ENCODE measurements at places on chromosomes 4 and X.
A peak's percentile ranks its signal among the peaks of the same experiment; 100 is the strongest.

- no peak for ATAC-seq
Observed at GRCh38 chrX:23822397-23822796, 39.4 kb downstream of the SAT1 start.

DNA sequence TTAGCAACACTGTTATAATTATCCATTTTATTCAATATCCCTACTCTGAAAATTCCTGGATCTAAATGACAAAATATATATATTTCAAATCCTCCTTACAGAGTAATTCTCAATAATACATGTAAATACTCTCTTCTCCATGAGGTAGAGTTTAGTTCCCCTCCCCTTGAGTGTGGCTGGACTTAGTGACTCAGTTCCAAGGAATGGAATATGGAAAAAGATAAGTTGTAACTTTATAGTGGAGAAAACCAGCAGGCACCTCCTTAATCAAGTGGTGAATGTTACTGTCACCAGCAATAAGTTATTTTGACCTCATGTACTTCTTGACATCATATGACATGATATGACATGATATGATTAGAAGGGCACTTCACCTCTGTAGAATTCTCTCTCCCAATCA is 302.0 kb downstream of the RAB28 start:
- no peak for ATAC-seq

DNA sequence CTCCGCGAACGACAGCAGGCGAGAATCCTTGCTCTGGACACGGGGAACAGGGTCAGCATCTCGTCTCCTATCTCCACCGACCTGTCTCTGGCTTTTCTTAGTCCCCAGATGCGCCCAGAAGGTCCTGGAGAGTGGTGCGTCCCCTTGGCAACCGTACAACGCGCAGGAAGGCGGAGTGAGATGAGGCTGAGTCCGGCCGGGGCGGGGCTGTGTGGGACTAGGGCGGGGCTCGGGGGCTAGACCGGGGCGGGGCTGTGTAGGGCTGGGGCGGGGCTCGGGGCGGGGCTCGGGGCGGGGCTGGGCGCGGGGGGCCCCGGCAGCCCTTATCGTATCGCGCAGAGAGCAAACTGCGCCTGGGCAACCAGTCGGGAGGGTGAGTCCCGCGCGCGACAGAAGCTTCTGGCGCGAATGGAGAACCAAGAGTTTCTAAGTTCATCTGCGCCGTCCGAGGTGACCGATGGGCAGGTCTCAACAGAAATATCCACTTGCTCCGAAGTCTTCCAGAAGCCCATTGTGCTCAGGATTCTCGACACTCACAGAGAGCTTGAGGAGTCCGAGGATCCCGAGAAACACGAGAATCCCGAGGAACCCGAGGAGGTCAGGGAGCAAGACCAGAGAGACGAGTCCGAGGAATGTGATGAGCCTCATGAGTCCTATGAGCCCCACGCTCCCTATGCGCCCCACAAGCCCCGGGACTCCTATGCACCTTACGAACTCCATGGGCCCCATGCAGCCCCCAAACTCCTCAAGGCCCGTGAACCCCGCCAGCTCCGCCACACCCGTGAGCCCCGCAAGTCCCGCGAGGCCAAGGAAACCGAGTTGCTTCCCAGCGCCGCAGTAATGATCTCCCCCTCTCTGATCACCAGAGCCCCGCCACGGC is 24.9 kb downstream of the ARL9 start:
- ATAC-seq: peak; percentile 96

DNA sequence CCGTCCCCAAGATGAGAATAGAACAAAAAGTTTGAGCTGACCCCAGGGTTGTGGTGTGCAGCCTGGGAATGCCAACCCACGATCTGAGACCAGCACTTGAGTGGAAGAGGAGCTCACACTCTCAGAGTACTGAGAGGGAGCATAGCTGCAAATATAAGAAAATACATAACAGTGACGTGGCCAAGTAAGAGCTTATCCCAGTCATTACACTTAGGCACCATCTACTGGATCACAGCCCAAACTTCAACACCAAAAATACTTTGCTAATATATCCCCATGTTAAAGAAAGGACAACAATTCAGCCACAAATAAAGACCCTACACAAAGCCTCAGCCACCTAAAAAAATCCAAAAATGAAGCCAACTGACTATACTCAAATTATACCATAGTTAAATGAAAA is 33.3 kb upstream of the CXCL6 start:
- no peak for ATAC-seq

DNA sequence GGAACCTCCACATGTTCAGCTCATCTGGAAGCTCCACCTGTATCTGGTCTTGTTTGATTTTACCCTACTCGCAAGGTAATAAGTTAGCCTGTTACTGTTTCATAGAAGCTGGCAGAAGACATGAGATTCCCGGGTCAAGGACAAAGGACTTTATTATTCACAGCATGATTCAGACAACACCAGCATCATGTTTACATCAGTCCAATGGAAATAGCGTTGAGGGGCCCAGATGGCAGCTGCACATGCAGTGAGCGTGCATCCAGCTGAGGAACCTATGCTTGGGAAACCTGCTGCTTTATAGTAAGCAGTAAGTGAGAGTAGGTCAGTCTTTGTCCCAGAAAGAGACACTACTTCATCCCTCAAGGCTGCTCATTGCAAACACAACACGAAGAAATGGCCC is 19.8 kb downstream of the TSPAN5 start:
- no peak for ATAC-seq

GRCh38 chr4:145736241-145736831 is 56.4 kb downstream of the C4orf51 start:
- peak; percentile 19 for ATAC-seq

- no peak for ATAC-seq
Observed at GRCh38 chrX:49212861-49213260, 12.9 kb upstream of the SYP start.

DNA sequence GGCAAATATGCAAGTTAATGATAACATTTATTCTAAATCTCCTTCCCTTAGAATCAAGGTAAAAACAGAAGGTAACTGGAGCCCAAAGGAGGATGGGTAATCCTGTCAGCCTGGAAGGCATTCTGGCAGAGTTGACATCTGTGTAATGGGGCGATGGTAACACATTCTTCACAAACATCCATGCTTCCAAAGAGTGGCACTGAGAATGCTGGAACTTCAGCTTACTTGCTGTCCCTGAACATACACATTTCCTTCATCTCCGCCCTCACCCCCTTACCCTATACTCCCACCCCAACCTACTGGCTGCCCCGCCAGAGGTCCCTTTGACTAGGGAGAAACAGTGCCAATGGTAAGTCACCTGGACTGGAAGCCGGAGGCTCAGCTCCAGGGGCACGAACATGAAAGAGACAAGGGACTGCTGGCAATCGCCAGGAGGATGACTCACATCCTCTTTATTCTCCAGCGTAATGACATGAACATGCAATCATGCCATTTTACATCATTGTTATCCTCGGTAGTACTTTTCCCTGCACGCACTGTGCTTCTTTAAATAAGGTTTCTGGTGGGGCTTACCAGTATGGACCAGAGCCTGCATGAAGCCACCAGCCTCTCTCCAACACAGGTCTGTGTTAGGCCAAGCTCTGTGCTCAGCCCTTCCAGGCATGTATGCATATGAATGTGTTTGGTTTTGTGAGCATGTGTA is 694.2 kb upstream of the TENM3 start:
- ATAC-seq: no peak

DNA sequence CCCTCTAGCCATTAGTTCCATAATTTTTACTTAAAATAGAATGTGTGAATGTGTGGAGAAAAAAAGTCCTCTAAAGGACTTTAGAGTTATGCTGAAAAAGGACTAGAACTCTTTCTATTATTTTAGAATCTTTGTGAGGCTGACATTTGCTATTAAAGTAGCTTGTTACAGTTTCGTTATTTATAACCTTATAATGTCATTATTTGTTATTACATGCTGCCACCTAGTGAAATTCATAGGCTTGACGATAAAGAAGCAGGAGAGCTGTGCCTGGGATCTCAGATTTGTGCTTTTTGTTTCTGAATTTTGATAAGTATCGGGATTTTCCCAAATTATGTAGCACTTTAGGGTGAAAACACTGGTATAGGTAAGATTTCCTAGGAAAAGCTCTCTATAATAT is 38.5 kb upstream of the TAPT1 start:
- ATAC-seq: no peak

- ATAC-seq: no peak
Observed at GRCh38 chr4:2074588-2074987, 15.5 kb downstream of the NAT8L start.

DNA sequence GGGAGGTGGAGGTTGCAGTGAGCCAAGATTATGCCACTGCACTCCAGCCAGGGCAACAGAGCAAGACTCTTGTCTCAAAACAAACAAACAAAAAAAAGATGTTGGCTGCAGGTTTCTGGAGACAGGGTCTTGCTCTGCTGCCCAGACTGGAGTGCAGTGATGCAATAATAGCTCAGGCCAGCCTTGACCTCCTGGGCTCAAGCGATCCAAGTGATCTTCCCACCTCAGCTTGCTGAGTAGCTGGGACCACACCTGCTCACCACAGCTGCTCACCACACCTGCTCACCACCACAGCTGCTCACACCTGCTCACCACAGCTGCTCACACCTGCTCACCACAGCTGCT is 29.9 kb upstream of the CPLX1 start:
- no peak for ATAC-seq

- no peak for ATAC-seq
Observed at GRCh38 chr4:13872155-13872554, 244.6 kb upstream of the BOD1L1 start.

- ATAC-seq: no peak
Observed at GRCh38 chrX:103889216-103889615, 57.2 kb upstream of the RAB9B start.

DNA sequence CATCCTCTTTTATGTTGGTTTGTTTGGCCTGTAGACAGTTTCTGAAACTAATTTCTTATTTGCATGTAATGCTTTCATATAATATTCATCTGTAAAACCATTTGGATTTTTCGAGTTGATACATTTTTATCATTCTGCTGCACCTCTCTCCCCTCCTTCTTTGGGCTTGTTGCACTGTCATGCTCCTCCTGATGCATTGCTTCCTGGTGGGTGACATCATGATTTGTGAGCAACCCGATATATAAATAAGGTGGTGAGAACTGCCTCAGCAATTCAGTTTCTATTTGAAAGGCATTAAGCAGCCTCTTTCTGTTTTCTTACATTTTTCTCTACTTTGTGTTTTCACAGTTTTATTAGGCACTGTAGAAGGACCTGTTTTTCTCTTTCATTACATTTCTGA is 515.7 kb downstream of the RPA4 start:
- no peak for ATAC-seq

GRCh38 chr4:77911842-77912450 is 49.3 kb downstream of the MRPL1 start:
- no peak for ATAC-seq

DNA sequence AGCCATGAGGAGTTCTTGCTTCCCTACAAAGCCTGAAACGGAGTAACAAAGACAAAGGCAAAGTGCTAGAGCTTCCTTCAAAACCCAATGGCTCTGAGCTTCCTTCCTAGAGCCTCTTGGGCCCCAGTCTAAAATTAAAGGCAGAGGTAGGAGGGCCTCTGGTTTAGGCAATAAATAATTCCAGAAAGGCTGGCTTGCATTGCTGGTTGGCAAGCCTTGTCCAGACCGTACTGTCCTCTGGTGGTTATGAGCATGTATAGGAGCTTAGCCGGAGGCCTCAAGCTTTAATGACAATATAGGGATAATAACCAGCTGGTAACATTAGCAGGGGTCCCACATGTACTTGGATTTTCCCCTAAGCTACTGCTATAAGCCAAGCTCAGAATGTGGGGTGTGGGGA is 237.3 kb downstream of the AR start:
- ATAC-seq: peak; percentile 53

DNA sequence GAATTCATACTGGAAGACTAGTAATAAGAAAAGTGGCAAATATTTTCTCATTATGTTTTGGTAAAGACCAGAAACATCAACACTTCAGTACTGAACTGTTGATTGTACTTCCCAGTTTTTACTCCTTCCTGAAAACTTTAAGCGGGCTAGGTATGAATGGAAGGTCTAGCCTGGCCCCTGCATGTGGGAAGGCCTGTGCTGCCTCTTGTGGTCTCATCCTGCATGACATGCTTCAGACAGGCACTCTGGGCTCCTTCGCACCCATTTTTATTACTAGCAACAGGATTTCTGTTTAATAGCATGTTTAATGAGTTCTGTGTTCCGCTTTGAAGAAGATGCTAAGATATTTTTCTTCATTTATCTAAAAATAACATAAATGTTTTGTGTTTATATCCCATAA is 279.1 kb downstream of the ANK2 start:
- no peak for ATAC-seq

- ATAC-seq: no peak
Observed at GRCh38 chr4:77172336-77172735, 15.3 kb downstream of the CCNG2 start.

GRCh38 chrX:28189011-28189410 is 207.8 kb upstream of the DCAF8L1 start:
- ATAC-seq: no peak

DNA sequence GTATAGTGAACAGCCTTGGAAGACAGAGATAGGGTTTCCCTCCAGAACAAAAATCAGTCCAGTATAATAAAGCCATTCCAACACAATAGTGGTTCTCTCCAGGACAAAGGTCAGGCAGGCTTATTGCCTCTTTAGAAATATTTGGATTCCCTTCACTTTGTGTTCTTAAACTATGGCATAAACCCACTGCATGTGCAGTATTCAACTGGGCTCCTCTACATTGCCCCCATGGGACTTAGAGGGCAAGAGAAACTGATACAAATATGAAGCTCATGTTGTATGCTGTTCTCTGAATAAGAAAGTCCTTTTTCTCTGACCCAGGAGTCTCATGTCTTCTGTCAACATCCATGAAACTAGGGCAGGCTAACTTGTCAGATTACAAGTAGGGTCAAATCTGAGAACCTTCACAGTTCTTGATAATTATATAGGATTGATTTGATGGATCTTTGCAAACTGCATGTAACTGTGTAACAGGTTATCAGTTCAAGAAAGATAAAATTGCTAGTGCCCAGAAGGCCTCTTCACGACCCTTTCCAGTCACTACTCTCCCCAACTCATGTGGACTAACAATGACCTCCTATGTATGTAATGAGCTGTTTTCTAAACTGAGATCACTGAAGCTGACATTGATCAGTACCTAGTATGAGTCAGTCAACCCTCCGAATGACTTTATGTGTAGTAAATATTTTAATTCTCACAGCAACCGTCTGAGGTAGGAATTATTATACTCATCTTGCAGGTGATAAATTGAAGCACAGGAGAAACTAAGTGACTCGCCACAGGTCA is 31.9 kb upstream of the FAM9C start:
- no peak for ATAC-seq

- peak; percentile 29 for ATAC-seq
Observed at GRCh38 chr4:150583287-150584110, 1.5 kb downstream of the MAB21L2 start.

DNA sequence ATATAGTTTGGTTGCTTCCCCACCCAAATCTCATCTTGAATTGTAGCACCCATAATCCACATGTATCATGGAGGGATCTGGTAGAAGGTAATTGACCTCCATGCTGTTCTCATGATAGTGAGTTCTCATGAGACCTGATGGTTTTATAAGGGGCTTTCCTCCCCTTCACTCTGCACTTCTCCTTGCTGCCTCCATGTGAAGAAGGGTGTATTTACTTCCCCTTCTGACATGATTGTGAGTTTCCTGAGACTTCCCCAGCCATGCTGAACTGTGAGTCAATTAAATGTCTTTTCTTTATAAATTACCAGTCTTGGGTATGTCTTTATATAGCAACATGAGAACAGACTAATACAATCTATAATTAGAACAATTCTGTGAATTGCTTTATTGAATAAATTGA is 11.9 kb upstream of the DCAF4L1 start:
- ATAC-seq: no peak

- ATAC-seq: no peak
Observed at GRCh38 chr4:106602711-106603110, 234.1 kb upstream of the GIMD1 start.

Data from gastroesophageal sphincter (tissue), 4 donors.